EH (cell line): ENCODE measurements at places on chromosomes 2 and 18.

- peak; percentile 85 for DNase-seq
Observed at GRCh38 chr2:217851191-217852020, 151.4 kb downstream of the TNS1 start.

GRCh38 chr2:157191186-157191585, 66.3 kb upstream of the GALNT5 start:
- no peak for DNase-seq

GRCh38 chr2:104889960-104890684, 36.2 kb downstream of the POU3F3 start:
- DNase-seq: no peak

DNA sequence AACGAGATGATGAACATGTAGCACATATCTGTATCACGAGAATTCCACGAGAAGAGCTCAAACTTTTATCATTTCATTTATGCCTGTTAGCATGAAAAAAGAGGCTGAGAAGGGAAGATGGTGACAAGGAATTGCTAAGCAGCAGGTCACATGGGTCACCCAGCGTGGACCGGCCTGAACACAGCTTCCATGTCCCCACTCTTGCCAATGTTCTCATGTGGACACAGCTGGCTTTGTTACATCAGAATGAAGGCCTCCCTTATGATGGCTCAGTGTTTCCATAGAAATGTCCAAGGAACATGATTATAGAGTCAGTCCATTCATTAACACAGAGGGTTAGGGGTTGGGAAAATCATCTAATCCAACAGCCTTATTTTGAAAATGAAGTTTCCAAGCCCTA, 215.4 kb downstream of the CMPK2 start:
- DNase-seq: no peak

- peak; percentile 24 for DNase-seq
Observed at GRCh38 chr18:29383311-29384273, 1206.7 kb upstream of the CDH2 start.

DNA sequence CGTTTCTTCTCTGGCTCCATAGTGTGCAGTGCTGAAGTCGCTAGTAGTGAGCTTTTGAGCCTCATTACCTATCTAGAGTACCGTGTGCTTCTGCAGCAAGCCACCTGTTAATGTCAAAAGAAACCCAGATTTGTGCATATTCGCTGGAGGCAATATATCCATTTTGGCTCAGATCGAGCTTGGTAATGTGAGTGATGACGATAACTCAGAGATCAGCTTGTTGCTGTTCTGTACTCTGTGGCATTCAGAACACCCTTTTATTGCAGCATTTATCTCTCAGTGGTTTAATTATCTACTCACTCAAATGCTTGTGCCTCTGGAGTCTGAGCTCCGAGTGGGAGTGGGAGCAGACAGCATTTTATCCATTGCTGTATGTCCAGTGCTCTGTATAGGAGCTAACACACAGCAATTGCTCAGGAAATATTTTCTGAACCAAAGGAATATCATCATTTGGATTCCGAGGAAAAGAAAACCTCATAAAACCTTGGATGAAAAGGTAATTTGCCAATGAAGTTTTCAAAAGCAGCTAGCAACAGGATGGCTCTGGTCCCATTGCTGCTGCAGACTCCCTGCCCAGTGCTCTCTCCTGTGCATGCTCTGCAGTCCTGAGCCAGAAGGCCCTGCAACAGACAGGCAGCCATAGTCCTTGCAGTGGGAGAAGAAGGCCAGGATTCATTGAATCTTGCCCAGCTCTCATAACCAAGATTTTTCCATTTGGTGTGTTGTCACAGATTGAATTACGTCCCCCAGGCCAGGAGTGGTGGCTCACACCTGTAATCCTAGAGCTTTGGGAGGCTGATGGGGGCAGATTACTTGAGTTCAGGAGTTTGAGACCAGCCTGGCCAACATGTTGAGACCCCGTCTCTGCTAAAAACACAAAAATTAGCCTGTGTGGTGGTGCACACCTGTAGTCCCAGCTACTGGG, 183.8 kb downstream of the MYCN start:
- no peak for DNase-seq

GRCh38 chr2:68302281-68302875, 17.4 kb downstream of the CNRIP1 start:
- DNase-seq: peak; percentile 61

DNA sequence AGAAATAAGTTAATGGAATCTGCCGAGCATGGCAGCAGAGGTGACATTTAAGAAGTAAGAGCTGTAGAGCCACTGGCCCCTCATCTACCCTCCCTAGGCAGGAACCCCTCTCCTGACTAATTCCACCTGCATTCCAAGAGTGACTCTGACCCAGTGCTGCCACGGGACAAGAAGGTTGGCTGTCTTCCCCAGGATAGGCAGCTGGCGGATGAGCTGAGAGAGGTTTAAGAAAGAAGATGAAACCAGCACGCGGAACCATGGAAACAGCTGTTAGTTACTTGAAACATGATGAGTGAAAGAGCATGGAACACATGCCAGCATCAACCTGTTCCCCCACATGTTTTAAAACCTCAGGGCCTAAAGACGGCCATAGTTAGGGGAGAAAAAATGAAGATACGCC, 74.1 kb downstream of the RND3 start:
- DNase-seq: no peak

GRCh38 chr2:122136056-122136455, 380.6 kb downstream of the TSN start:
- DNase-seq: peak; percentile 52

DNA sequence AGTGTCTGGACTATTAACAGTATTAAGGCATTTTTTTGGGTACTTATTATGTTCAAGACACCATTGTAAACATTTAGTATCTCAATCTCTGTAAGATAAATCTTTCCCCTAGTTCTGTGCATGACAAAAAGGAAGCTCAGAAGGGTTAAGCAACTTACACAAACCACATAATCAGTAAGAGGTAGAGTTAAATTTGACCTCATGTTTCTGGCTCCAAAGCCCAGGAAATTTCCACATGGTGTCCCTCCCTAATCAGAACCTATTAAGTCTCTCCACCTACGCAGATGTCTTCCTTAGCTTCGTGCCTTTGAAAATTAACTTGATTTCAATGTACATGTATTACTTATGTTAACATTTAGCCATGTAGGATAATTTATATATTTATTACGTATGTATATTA, 2.0 kb downstream of the MFSD6 start:
- DNase-seq: no peak

DNA sequence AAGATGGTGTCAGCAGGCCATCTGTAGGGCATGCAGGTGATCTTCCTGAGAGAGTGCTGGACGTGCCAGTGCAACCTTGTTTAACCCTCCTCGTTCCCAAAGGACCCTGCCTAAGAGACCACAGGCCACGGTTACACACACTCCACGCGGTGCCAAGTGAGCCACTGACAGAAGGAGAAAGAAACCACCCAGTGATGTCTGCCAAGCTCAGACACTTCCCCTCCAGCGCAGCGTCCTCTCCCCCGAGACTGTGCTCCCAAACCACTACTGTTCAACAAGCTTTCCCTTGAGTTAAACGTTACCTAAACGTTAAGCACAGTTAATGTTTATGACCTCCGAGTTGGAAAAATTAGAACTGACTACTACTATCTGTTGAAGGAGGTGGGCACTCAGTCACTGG, 119.1 kb upstream of the NCK2 start:
- no peak for DNase-seq

DNA sequence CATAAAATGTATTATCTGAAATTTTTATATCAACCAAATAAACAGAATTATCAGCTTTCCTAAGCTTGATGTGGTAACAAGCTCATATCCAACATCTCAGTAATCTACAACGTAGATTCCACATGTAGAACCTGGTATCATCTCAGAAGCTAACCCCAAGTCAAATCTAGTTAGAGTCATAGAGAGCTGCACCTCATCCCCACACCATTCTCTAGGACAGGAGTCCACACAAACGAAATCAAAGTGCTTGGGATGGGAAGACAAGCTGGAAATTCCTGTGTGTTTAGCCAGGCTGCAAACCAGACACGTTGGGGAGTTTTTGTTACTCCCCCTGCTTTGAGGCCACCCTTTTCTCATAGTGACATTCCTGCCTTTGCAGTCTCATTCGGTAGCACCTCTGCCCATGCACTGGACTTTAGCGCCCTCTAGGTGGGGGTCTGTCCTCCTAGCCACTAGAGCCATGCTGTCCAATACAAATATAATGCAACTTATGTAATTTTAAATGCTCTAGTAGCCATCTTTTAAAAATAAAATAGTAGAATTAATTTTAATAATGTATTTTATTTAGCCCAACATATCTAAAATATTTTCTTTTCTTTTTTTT, 28.1 kb upstream of the SATB2 start:
- DNase-seq: peak; percentile 73

DNA sequence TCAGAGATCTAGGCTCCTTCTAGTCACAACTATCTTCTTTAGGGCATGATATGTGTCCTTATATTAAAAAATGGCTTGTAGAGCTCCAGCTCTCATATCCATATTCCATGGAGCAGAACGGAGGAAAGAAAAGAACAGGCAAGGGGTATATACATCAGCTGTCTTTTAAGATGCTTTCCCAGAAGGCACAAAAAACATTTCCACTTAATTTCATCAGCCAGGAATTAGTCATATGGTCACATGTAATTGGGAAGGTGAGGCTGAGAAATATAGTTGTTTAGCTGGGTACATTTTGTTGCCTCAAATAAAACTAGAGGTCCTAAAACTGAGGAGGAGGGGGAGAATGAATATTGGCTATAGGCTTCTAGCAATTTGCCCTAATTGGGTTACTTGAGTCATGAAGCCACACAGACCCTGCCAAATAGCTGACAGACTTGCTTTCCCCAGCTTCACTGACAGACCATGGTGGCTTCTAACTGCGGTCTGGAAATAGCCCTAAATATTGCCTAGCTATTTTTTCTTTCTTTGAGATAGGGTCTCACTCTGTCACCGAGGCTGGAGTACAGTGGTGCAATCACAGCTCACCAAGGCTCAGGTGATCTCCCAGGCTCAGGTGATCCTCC, 20.0 kb downstream of the MAIP1 start:
- DNase-seq: peak; percentile 44

DNA sequence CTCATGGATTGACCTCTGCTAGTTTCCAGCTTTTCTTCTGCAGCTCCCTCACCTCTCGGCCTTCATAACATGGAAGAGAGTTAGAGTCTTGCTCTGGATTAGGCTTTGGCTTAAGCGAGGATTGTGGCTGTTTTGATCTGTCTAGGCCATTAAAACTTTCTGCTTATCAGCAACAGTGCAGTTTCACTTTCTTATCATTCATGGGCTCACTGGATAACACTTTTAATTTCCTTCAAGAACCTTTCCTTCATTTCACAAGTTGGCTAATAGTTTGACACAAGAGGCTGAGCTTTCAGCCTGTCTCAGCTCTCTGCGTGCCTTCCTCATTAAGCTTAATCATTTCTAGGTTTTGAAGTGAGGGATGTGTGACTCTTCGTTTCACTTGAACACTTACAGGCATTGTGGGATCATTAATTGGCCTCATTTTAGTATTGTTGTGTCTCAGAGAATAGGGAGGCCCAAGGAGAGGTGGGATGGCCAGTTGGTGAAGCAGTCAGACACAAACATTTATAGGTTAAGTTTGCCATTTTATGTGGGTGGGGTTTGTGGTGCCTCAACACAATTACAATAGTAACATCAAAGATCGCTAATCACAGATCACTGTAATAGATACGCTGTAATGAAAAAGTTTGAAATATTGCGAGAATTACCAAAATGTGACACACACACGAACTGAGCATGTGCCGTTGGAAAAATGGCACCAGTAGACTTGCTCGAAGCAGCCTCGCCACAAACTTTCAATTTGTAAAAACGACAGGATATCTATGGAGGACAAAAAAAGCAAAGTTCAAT, 129.3 kb downstream of the ZNF236 start:
- no peak for DNase-seq

- DNase-seq: no peak
Observed at GRCh38 chr2:201264472-201265173, 4.3 kb downstream of the CASP8 start.

GRCh38 chr2:230847883-230848388, 16.8 kb upstream of the ITM2C start:
- DNase-seq: peak; percentile 81

- DNase-seq: no peak
Observed at GRCh38 chr18:2409906-2410305, 161.4 kb downstream of the METTL4 start.

DNA sequence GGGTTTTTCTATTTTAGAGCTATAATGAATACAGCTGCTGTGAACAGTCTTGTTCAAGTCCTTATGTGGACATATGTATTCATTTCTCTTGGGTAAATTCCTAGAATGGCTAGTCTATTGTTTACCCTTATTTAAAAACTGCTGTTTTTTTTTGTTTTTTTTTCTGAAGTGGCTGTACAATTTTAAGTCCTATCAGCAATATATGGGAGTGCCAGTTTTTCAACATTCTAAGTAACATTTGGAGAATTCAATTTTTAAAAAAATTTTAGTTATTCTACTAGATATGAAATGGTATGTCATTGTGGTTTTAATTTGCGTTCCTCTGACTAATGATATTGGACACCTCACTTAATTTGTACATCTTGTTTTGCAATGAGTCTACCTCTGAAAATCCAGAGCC, 349.7 kb downstream of the SATB2 start:
- no peak for DNase-seq

- DNase-seq: no peak
Observed at GRCh38 chr2:34107811-34108210, 508.7 kb upstream of the FAM98A start.

- no peak for DNase-seq
Observed at GRCh38 chr2:186617771-186618170, 27.9 kb downstream of the ITGAV start.

GRCh38 chr18:36711813-36712444, 116.9 kb downstream of the TPGS2 start:
- DNase-seq: peak; percentile 89

DNA sequence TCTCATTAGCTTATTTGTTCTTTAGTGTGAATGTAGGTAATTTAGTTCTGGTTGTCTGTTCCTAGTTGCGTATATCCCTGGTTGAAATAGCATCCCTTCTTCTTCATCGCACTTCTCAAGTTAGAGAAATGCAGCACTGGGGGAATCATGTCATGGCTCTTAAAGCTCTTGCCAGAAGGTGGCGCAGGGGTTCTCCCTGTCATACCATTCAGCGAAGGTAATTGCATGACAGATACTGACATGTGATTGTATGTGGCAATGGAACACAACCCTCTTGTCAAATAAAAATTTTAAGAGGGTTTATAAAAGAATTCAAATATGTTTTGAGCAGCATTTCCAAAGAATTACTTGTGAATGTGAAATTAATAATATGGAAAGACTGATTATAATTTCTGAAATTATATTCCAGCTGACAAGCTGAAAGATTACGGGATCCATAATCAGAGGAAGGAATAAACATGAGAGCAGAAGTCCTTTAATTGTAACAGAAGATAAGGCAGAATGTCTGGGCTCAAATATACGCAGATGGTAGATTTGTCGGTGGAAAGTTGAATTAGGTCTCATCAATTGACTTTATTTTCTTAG, 411.7 kb downstream of the DSEL start:
- peak; percentile 60 for DNase-seq

- DNase-seq: peak; percentile 72
Observed at GRCh38 chr2:215727507-215728503, 285.5 kb downstream of the MREG start.
